ENCODE measurements at places on chromosomes 7 and 10. TPM values are rescaled to one million over a fixed set of nuclear protein-coding genes. Genes with fewer than 3 reads are reported as not detected.

- DNase-seq: no peak
Measured at GRCh38 chr7:7989133-7989532, 20.5 kb downstream of the GLCCI1 start.

DNA sequence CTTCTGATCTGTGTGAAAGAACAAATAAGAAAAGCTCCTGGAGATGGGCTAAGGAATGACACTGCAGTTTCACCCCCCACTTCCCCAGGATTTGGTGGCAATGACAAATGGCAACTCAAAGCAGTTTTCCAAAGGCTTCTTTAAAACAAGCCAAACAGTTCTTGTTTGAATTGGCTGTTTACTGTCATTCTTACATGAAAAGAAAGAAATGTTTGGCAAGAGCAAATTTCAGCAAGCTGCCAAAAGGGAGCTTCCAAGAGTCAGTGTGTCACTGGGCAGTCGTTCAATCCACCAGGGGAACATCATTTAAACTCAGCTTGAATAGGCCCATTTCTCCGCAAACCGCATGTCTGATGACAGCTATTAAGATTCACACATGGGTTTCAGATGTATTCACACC is 119.0 kb upstream of the RHOBTB1 start:
- DNase-seq: no peak

DNA sequence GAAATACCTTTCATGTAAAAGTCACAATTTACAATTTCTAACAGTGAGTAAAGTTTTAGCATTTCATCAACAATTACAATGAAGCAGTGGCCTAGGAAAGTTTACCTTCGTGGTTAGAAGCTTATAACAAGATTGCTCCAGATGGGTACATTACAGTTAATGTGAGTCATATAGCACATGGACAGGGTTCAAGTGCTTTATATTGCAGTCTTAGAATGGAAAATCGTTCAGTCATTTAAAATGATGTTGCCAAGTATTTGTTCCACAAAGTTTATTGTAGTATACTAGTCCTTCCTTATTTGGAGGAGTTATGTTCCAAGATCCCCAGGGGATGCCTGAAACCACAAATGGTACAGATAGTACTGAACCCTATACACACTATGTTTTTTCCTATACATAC is 174.6 kb upstream of the TARP start:
- no peak for DNase-seq

DNA sequence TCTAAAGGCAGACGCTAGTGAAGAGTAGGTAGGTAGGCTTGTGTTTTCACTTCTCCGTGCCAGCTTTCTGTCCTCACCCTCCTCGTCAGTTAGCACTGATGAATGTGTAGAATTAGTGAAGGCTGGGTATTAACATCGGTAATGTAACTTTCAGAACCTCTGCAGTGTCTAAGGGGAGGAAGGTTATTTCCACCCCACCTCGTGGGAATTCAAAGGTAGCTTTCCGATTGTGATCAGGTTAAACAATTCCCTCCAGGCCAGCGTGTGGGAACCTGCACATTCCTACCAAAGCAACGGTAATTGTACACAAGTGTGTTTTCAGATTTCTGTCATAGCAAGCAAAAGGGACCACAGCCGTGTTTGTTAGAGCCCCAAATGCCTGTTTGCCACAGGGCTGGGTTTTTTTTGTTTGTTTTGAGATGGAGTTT is 405.0 kb upstream of the GALNT17 start:
- no peak for DNase-seq

- DNase-seq: no peak
Measured at GRCh38 chr7:36784991-36785940, 61.0 kb upstream of the AOAH start.

- no peak for DNase-seq
Measured at GRCh38 chr10:88974446-88975376, 15.9 kb upstream of the FAS start.

- no peak for DNase-seq
Measured at GRCh38 chr10:85036661-85037060, 708.3 kb downstream of the CCSER2 start.

Gene PAX4
- not detected for polyA plus RNA-seq

Gene PLPP4
- polyA plus RNA-seq: 6.2 TPM

DNA sequence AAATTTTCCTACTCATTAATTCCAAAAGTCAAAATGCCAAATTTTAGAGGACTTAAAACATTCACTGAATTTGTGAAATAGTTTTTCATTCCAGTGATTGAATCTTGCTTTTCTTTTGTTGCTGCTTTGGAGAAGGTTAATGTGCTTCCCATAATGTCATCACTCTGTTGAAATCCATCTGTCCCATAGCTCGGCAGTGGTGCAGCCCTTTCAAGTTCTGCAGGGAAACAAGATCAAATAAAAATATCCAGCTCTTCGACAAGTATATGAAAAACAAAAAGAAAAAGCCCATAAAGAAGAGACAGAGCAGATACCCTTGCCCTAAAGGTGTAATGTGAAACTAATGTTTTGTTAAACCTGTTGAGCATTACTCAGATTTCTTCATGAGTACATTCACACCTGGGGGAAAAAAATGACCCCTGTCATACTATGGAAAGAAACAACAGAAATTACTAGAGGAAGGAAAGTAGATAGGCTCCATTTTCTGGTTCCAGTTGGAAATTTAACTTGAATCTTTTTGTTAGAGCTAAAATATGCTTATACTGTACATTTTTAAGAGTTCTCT is 35.1 kb downstream of the AGR3 start:
- DNase-seq: peak; percentile 16

- no peak for DNase-seq
Measured at GRCh38 chr7:6153646-6154541, 118.5 kb downstream of the CYTH3 start.

GRCh38 chr10:86979977-86980448 is 11.7 kb downstream of the ADIRF start:
- DNase-seq: no peak

Gene HMX2
- polyA plus RNA-seq: 1.6 TPM

- DNase-seq: no peak
Measured at GRCh38 chr7:129371487-129371886, 62.7 kb upstream of the STRIP2 start.

DNA sequence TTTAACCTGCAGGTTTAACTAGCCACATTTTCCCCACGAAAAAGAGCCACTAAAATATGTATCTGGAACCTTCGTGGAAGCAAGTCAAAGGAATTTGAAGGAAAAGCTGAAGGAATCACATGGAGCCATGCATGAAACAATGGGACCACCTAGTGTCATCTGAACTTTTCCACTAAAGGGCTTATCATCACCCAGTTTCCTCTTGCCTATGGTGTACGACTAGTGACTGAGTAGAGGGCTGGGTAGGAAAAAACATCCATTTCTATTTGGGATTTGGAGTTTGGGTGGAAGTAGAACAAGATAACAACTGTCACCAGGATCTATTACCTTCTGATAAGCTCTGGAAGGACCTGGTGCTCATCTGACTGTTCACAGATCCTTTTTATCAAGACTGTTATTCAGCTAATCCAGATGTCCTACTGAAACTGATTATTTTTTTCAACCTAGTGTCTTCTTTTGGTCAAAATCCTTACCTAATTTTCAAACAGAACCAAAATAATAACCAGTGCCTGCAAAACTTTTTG is 153.2 kb upstream of the COL1A2 start:
- DNase-seq: no peak

Gene HKDC1
- polyA plus RNA-seq: 16.7 TPM

GRCh38 chr10:80356563-80356988 is at the start of the genes DYDC1 and DYDC2:
Gene DYDC1, minus strand, starts transcription at chr10:80356755. Its CDS starts 4,154 bp downstream, at chr10:80352601.
Gene DYDC2, plus strand, starts transcription at chr10:80356781. Its CDS starts 5,663 bp downstream, at chr10:80362444.
- peak; percentile 23 for DNase-seq
